ENCODE measurements at places on chromosomes 6 and 20.

DNA sequence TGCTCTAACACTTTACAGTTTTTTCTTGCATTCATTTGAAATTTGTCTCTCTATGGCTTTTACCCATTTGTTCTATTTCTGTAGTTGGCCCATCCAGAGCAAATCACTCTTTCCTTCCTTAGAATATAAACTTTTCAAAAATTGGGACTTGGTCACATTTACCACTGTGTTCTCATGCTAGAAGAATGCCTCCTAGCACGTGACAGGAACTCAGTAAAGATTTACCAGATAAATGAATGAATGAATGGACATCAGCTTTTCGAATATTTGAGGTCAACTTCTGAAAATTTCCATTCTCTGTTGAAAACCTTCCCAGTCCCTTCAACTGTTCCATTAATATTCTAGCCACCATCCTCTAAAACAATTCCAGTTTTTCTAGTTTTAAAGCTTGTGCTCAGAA lies 294.5 kb downstream of the CD83 start:
- no peak for DNase-seq

- no peak for DNase-seq
Observed at GRCh38 chr6:29965563-29965872, 23.2 kb downstream of the HLA-A start.

DNA sequence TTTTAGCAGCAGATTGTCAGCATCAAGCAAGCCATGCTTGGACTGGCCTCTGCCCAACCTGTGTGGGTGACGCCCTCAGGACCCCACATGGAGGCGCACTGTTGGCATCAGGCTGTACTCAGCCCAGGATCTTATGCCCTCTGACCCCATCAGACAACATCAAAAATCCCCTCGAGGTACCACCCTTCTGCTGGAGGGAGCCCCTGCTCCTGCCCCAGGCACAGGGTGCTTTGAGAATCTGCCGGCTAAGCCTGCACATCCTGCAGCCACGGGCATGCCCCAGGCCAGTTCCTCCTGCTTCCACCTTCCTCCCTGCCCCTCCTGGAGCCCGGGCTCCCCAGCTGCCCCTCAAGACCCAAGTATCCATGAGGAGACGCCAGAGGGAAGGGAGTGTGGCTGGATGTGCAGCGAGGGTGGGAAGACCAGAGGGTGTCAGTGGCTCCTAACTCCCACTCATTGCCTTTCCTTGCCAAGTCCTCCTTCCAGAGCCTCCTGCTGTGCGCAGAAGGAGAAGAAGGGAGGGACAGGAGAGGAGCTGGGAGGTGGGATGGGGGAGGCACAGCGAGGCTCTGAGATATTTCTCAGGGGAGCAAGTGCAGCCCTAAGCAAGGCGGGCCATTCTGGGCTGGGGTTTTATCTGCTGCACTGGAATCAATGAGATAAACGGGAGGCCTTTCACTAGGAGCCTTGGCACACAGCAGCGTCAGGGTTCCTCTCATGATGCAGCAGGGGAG lies 77.4 kb upstream of the CST7 start:
- no peak for DNase-seq

GRCh38 chr6:169865346-169866139 lies 114.1 kb downstream of the ERMARD start:
- no peak for DNase-seq

DNA sequence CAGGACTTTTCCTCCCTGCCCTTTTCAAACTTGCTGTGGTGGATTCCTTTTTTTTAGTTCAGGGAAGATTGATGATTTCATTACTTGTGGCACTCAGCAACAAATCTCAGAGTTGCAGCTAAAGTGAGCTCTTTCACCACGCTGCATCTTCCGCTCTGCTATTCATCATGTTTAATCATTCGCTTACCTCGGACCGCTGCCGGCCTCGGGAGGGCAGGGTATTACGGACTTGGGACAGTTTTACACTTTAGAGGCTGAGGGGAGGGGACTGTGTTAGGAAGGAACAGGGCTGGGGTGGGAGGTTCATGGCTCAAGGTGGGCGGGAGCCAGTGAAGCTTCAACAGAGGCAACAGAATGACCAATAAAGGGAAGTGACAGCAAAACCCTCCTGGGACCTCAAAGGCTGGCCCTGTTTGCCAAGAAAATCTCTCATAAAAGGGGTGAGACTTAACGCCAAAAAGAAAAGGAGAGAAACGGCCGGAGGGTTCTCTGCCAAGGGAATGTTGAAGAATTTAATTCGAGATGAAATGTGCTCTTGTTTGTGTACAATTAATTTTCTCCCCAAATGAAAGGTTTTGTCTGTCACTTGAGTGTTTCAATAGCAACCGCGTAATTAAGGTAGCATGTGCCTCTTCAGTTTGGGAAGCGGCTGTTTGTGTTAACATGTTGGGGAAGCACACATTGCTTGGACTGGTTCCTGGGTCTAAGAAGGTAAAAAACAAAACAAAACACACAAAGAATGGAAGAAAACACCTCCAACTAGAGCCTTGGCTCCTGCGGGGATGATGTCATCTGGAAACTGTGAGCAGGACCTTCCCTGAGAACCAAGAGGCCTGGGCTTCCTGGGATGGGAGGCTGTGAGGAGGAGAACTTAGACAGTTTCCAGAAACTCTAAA lies 72.5 kb upstream of the SULF2 start:
- no peak for DNase-seq

DNA sequence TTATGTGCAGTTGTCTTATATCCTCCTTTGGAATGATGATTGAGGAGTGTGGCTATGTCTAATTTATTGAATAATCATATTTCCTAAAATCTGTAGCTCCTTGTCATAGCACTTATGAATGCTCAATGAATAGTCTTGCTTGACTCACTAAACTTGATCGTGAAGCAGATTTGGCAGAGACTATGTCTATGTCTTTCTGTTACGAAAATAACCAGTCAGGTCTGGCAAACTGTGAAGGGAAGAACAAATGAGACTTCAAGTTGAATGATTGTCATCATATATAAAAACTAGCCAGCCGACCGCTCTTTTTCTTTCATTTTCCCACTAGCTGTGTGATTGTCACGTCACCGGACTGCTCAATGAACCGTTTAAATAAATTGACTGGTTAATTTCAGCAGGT lies 1303.9 kb upstream of the GJE1 start:
- no peak for DNase-seq

- DNase-seq, result no peak
Observed at GRCh38 chr6:53281518-53282215, 67.1 kb downstream of the ELOVL5 start.

- DNase-seq, result no peak
Observed at GRCh38 chr6:150072201-150072600, 3.3 kb upstream of the ULBP3 start.

- DNase-seq, result no peak
Observed at GRCh38 chr6:155055729-155056128, 60.6 kb downstream of the TIAM2 start.
